ENCODE measurements at places on chromosomes 2 and 18.

GRCh38 chr2:114717049-114717448 lies 274.6 kb downstream of the DPP10 start:
- no peak for DNase-seq

- no peak for DNase-seq
Measured at GRCh38 chr18:32238635-32239268, 48.9 kb downstream of the MEP1B start.

DNA sequence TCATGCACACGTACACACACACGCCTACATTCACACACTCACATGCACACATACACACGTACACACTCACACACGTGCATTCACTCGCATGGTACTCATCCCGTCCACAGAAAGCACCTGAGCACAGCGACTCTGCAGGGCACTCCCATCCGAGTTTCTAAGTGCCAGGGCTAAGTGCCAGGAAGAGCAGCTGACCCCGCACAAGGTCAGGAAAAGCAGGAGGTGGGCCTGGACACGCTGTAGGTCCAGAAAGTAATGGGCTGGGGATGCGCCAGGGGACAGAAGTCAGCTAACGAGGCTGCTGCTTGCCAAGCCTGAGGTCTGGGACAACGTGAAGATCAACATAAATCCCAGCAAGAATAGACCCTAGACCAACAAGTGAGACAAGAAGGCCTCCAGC lies 15.8 kb downstream of the ADI1 start:
- no peak for DNase-seq

DNA sequence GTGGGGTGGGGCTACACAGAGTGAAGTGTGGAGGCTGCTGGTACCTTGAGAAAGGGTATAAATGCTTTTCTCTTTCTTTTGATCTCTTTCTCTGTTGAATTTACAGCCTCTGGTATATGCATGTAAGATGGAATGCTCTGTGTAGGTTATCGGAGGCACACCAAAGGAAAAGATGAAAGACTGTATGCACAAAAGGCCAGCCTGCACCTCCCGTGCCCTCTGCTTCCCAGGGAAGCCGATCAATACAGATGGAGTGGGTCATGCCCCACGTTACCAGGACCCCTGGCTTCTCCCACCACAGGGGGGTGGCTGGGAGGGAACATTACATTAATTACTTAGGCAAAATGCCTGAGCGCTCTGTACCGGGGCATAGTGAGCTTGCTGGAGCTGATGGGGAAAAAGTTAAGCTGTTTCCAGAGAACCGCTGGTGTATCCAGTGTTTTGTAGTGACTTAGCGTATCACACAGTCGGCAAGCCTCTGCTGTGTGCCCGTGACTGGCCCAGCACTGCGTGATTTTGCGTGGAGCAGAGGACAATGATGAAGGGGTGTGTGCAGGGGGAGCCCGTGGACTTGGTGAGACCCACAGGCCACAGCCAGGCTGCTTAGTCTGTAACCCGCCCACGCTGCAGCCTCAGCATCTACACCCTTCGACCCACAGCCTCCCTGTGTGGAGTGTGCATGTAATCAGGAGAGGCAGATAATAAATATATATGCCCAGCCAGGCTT lies 8.0 kb downstream of the ALLC start:
- DNase-seq = no peak

All from NCI-H524 (cell line).